Naive thymus-derived CD4-positive, alpha-beta T cell (primary cell): ENCODE measurements at places on chromosomes 7 and 10.
A peak's percentile ranks its signal among the peaks of the same experiment; 100 is the strongest.

GRCh38 chr10:50312464-50313437 is 61.4 kb upstream of the ASAH2 start:
- DNase-seq = no peak

DNA sequence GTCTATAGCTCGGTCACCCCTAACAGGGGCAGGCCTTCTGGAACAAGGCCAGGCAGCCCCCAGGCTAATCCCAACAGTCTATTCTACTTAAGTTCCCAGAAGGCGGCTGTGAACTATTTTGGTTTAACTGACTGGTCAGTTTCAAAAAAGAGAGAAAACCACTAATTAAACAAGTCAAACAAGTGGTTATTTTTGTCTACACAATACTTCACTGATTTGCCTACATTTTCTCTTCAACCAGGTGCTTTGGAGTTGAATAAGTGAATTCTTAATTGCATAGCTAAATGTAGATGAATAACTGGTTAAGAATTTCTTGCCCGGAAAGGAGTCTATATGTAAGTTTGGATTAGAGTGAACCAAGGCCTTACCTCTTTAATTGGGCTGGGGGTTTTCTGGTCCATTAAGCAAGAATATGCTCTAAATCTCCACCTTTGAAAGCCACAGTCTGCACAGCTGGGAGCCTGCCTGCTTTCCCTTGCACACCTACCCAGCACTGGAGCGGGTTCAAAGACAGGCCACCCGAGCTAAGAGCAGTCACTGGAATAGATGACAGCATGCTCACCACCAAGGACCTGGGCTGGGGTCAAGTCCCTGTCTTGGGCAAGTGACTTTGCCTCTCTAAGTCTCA is 70.4 kb downstream of the TBXAS1 start:
- no peak for DNase-seq

- DNase-seq = no peak
These were observed 975.8 kb upstream of the LRRTM3 start for GRCh38 chr10:65950075-65950474.

DNA sequence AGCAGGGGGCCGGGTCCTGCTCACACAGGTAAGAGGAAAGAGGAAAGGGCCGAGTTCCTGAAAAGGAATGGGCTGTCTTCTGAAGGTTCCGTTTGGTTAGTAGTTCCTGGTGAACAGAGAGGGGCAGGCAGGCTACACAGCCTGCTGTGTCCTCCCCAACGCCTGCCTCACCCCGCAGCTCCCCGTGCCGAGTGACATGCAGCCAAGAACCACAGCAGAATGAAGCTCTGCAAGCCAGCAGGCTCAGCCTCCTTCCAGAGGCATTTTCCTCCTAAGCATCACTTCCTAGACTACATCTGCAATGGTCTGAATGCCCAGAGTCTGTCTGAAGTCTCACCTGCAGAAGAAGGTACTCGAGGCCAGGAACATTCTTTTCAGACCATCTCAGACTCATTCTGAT is 202.4 kb upstream of the TCERG1L start:
- DNase-seq = no peak

- DNase-seq = no peak
These were observed 11.2 kb downstream of the MIOS start for GRCh38 chr7:7577888-7578287.

GRCh38 chr10:11958956-11959355 is 83.7 kb downstream of the UPF2 start:
- no peak for DNase-seq

GRCh38 chr10:98431016-98431415 is 15.7 kb downstream of the HPS1 start:
- no peak for DNase-seq

DNA sequence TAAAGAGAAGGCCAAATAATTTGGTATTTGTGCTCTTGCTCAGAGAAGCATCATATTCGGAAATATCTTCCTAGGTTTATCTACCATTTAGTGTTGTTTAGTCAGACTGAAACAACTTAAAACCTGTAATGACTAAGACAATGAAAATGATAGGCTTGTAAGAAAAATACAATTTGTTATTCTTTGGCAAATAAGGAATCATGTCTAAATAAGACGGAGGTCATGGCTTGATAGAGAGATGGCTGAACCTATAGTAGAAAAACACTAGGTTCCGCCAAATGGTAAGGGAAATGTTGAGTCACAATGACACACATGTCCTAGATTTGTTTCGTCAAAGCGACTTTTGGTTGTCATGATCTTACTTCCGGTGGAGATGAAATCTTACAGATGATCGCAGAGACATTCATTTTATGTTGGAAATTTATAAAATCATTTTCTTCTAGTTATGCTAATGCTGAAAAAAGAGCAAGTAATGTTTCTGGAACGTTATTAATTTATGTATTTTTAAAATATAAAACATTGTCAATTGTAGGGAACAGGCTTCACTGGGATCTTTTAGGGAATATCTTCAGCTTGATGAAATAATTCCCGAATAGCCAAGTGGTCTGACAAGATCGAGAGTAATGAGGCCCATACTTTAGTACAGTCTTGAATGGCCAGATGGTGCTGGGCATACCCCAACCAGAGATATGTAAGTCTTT is 1.0 kb downstream of the SRGN start:
- DNase-seq = peak; percentile 83
